ENCODE measurements at places on chromosomes 7 and 10.

DNA sequence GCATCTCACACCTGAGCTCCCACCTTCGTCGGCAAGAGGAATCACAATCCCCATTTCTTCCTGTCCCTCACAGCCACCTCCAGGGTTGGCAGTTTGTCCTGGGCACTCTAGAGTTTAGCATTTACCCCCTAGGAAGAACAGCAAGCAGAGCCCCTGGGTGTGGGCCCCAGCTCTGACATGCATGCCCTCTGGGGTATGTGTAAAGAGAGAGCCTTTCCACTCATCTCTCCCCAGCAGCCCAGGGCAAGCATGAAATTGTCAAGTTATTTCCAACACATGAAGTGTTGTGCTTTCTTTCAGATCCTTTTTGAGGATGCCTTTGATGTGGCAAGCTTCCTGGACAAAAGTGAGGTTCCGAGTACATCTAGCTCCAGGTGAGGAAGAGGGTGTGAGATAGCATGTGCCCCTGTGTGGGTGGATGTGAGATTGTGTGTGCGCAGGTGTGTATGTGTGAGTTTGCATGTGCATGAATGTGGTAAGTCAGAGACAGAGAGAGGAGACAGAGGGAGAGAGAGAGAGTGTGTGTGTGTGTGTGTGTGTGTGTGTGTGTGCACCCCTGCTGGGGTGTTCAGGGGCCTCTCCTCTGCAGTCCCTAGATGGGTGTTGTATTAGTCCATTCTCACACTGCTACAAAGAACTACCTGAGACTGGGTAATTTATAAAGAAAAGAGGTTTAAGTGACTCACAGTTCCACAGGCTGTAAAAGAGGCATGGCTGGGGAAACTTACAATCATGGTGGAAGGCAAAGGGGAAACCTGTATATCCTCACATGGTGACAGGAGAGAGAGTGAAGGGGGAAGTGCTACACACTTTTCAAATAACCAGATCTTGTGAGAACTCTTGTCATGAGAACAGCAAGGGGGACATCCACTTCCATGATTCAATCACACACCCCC lies 18.1 kb downstream of the STRA8 start:
- H3K27ac ChIP-seq: no peak overlapping the region
- H3K36me3 ChIP-seq: no peaks in the 10 kb centered on the region
- H3K4me3 ChIP-seq: no peak overlapping the region

DNA sequence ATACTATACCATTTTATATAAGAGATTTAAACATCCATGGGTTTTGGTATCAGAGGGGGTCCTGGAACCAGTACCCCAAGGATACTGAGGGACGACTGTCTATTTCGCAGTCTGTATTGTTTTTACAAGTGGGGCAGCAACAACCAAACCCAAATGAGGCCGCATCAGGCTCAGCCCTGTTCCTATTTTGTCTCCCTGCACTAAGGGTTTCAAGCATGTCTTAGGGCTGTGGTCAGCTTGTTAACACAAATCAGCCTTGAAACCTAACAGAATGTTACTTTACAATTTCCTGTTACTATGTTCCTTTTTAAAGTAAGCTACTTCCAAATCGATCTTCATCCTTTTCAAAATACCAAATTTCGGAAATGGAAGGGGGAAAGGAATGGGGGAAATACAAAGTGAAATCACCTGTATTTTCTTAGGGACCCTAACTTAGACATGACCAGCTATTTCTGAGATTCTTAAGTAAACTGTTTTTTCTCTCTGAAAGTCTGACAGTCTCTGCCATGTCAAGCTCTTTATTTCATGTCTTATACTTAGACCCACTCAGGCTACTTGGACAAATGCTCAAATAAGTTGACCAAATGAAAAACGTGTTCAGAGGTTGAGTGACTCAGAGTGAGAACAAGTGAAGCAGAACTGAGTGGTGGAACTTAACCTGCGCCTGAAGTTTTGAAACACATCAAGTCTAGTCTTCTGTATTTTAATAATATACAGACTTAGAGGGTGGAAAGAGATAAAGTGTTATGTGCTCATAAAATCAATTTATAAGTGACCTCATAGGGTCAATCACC lies 75.8 kb downstream of the C1GALT1 start:
- DNase-seq: no peak
- H3K27me3 ChIP-seq: no peaks in the 10 kb centered on the region
- peaks cover 44% of the 10 kb centered on the region for H3K4me1 ChIP-seq
- H3K27ac ChIP-seq: peak overlapping the region; percentile 92
- H3K36me3 ChIP-seq: peaks cover 13% of the 10 kb centered on the region

- DNase-seq: no peak
- no peak overlapping the region for H3K4me3 ChIP-seq
- peaks cover 5% of the 10 kb centered on the region for H3K36me3 ChIP-seq
- H3K27ac ChIP-seq: no peak overlapping the region
- no peaks in the 10 kb centered on the region for H3K27me3 ChIP-seq
- peaks cover 20% of the 10 kb centered on the region for H3K4me1 ChIP-seq
Measured at GRCh38 chr7:1134951-1135350, 25.0 kb downstream of the ZFAND2A start.

DNA sequence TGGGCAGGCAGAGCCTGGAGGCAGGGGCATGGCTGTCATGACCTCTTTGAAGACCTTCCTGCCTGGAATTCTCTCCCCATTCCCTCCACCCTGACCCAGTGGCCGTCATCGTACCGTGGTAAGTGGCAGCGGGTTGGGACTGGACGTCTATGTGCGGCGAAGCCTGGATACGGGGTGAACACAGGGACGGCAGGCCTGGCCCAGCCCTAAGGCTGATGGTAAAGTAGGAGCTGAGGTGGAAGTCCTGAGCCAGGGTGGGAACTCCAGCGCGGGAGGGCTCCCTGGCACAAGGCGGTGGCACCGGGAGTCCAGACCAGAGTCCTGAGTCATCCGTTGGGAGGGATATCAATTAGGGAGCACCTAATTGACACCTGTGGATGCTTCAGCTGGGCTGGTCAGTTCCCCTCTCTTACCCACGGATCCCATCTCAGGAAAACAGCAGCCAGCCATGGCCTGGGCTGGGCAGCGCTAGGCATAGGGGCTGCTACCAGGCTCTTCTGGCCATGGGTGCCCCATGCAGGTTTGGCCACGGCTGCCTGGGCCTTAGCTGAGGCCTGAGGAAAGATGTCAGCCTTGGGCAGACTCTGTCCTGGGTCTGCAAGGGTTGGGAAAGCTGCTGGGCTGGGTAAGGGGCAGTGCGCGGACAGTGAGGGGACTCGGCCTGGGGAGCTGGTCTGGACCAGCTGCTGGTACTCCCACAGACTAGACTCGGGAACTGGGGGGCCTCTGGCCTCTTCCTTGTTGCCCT lies 3.3 kb downstream of the PPIF start:
- no peak overlapping the region for H3K4me3 ChIP-seq
- peaks cover 41% of the 10 kb centered on the region for H3K36me3 ChIP-seq
- no peak for DNase-seq
- no peak overlapping the region for H3K27ac ChIP-seq
- H3K27me3 ChIP-seq: no peaks in the 10 kb centered on the region

DNA sequence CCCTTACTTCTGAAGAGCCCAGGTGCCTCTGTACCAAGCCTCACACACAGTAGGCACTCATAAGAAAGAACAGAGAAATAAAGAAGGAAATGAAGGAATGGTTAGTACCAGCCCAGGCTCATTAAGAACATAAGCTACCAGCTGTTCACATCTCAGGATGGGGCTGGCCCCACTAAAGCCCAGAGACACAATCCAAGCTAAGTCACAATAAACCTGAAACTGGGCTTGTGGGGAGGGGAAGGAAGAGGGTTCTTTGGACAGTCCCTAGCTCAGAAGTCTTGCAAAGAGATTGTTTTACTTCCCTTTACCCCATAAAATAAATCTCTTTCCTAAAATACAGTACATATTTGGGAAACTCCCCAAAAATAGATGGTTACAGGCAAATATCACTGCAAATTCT lies 24.3 kb downstream of the FBXW4 start:
- peaks cover 93% of the 10 kb centered on the region for H3K36me3 ChIP-seq
- no peaks in the 10 kb centered on the region for H3K27me3 ChIP-seq
- H3K27ac ChIP-seq: no peak overlapping the region
- no peak for DNase-seq

DNA sequence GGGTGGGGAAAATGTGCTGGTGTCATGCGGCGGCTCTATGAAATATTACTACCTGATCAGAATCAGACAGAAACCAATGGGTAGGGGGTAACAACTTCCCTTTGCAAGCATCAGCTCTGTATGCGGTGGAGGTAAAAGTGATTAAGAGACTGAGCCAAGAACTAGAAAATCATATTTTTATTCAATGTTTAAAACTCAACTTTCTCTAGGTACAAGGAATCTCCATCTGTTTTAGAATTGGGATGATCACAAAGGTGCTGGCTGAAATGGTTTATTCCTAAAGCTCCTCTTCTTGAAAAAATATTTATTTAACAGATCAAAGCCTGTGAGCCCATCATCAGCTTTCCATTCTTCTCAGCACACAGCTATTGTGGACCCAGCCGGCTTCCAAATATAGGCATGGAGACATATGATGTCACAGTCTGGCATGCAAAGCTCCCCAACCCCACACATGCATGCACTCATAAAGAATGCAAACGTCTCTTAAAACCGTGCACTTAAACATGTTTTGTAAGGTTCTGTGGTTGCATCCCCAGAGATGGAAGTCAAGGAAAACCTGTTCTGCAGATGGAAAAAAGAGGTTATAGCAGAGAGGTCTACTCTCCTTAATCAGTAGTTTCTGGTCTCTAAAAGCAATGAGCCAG lies 126.0 kb downstream of the SKIDA1 start:
- peaks cover 4% of the 10 kb centered on the region for H3K36me3 ChIP-seq
- no peaks in the 10 kb centered on the region for H3K4me1 ChIP-seq
- no peak overlapping the region for H3K4me3 ChIP-seq

- H3K27ac ChIP-seq: no peak overlapping the region
- no peaks in the 10 kb centered on the region for H3K36me3 ChIP-seq
- H3K27me3 ChIP-seq: no peaks in the 10 kb centered on the region
- H3K4me1 ChIP-seq: no peaks in the 10 kb centered on the region
- no peak for DNase-seq
- H3K4me3 ChIP-seq: no peak overlapping the region
Measured at GRCh38 chr10:33460505-33461294, 126.2 kb upstream of the NRP1 start.

GRCh38 chr7:2811476-2812113 lies 32.5 kb downstream of the GNA12 start:
- no peaks in the 10 kb centered on the region for H3K27me3 ChIP-seq
- no peak overlapping the region for H3K27ac ChIP-seq
- peaks cover 18% of the 10 kb centered on the region for H3K36me3 ChIP-seq
- H3K4me1 ChIP-seq: peaks cover 26% of the 10 kb centered on the region
- no peak for DNase-seq
- H3K4me3 ChIP-seq: no peak overlapping the region

DNA sequence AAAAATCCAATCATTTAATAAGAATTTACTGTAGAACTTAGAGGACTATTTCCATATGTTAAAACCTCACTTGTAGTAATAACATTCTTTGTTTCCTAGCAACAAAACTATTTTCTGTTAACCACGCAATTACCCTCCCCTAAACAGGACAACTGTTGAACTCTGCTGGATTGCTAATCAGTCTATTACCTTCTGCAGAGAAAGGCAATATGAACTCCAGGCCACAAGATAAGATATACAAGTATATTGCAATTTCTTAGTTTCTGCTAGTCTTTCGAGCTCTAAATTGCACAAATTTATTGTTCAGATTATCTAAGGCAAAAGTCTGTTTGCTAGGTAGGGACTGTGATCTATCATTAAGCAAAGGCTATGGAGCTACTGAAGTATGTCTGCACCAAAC lies 920.1 kb upstream of the LRRN3 start:
- no peak overlapping the region for H3K27ac ChIP-seq
- DNase-seq: no peak
- H3K4me3 ChIP-seq: no peak overlapping the region
- peaks cover 1% of the 10 kb centered on the region for H3K27me3 ChIP-seq

DNA sequence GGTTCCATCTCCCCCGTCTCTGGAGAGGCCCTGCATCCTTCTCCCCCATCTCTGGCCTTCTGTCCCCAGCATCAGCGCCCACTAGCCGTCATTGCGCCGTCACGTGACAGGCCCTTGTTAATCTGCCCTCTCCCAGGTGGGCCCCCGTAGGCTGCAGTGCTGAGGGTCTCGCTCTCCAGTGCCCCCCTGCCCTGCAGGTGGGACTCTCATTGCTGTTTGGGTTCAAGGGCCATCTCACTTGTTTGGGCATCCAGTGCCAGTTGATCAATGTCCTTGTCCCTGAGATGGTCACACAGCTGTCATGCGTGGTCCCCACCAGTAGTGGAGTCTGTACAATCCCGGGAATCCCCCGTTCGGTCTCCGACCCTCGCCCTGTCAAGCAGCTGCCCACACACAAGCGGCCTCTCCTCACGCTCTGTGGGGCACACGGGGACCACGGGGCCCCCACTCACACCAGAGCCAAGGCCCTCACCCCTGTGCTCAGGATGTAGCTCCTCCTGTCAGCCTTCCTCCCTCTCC lies 114.0 kb downstream of the INPP5A start:
- H3K27me3 ChIP-seq: no peaks in the 10 kb centered on the region
- peaks cover 43% of the 10 kb centered on the region for H3K36me3 ChIP-seq
- no peak for DNase-seq
- peaks cover 15% of the 10 kb centered on the region for H3K4me1 ChIP-seq

- no peaks in the 10 kb centered on the region for H3K27me3 ChIP-seq
- no peak overlapping the region for H3K4me3 ChIP-seq
- H3K4me1 ChIP-seq: no peaks in the 10 kb centered on the region
- H3K36me3 ChIP-seq: no peaks in the 10 kb centered on the region
- DNase-seq: no peak
Measured at GRCh38 chr10:19946791-19947190, 130.6 kb downstream of the PLXDC2 start.

DNA sequence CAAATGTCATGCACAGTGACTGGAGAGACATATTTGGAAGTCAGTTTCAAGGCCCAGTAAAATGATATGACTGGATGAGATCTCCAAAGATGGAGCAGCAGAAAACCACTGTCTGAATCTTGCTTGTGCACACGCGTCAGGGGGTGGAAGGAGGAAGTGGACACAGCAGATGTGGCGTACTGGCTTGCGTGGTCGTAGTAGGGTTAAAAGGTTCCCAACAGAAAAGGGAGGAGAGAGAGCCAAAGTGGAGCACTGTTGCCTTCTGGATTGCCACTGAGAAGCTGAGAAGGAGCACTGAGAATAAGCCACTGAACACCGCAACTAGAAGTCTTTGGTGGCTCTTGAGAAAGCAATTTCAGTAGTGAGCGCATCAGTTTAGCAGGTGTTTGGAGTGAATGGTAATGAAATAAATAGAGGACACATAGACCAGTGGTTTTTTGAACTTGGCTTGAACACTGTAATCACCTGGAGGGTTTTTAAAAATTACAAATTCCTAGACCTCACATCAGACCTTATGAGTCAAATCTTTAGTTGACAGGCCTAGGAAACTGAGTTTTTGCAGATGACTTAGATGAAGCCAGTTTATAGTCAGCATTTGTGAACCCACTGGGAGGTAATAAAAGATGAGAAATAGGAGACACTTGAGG lies 227.3 kb downstream of the PTEN start:
- H3K4me1 ChIP-seq: peaks cover 47% of the 10 kb centered on the region
- no peaks in the 10 kb centered on the region for H3K36me3 ChIP-seq
- no peak for DNase-seq
- H3K4me3 ChIP-seq: peak overlapping the region; percentile 62

DNA sequence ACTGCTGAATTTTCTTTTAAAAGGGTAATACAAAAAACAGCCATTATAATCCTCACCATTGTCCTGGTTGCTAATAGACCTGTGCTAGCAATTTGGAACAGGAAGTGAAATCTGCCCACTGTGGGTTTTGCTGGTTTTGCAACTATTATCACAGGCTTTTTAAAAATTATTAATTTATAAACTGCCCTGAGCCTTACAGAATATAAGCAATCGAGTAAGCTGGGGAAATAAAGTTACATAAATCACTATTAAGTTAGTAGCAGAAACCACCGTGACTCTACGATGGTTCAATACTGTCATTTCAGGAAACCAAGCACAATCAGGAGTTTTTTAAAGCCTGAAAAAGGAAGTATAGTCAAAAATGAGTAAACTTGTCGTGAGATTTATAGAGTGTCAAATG lies 62.3 kb downstream of the TMEM26 start:
- no peaks in the 10 kb centered on the region for H3K4me1 ChIP-seq
- H3K27me3 ChIP-seq: peaks cover 3% of the 10 kb centered on the region
- DNase-seq: no peak
- no peak overlapping the region for H3K4me3 ChIP-seq

Data from naive thymus-derived CD8-positive, alpha-beta T cell (primary cell).